ENCODE measurements at places on chromosomes 5 and 9.

GRCh38 chr5:81147886-81148571 lies 85.1 kb upstream of the CKMT2 start:
- no peak for DNase-seq

GRCh38 chr5:76524868-76525267 lies 98.3 kb downstream of the F2RL2 start:
- no peak for DNase-seq

DNA sequence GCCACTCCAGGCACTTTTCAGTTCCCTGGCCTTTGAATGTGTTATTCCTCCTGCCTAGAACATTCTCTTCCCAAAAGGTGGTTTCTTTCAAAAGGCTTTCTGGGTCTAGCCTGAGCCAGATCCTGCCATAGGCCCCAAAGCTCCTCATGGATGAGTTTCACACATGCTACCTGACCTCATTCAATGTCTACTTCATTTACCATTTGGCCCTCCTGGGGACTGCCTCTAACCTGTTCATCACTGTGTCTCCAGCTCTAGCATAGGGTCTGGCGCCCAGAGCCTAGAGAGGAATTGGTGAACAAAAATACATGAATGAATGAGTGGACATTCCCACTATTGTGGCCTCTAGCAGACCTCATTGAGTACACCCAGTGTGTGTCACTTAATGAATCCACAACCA lies 5.4 kb upstream of the P4HA2 start:
- no peak for DNase-seq

DNA sequence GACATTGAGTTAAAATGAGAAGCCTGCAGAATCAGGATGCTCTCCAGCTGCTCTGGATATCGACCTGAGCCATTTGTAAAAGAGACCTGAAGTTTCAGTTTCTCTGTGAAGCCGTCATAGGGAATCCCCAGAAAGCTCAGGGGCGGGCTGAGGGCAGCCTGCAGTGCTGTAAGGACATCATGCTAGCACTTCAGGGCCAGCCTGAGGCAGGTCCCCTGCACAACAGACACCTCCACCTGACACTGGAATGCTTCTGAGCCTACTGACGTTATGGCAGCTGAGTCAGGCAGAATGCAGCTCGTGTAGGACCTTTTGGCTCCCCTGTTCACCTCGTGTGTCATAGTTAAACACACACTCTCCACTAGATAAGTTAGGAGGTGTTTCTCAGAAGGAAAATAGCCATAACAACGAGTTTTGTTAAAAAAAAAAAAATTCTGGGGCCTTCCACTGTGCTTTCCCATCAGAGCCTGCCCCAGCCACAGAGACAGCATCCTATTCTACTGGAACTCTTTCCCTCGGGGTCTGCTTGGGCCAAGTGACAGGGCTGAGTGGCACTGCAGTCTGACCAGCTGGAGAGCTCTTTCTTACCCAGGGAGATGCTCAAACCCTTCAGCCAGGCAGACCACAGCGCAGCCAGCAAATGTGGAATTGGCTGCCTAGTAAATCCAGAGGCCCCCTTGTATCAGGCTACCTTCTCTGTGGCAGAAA lies 354.9 kb downstream of the DIRAS2 start:
- DNase-seq: no peak

- no peak for DNase-seq
Measured at GRCh38 chr9:123544007-123544827, 188.2 kb downstream of the CRB2 start.

GRCh38 chr5:96148376-96148775 lies 186.7 kb upstream of the ELL2 start:
- DNase-seq: no peak
